ENCODE measurements at places on chromosomes 16 and 17.

- no peak for DNase-seq
These were observed 184.5 kb downstream of the TANC2 start for GRCh38 chr17:63150490-63150889.

- DNase-seq = peak; percentile 32
These were observed 6.8 kb downstream of the MYO1C start for GRCh38 chr17:1485423-1486376.

DNA sequence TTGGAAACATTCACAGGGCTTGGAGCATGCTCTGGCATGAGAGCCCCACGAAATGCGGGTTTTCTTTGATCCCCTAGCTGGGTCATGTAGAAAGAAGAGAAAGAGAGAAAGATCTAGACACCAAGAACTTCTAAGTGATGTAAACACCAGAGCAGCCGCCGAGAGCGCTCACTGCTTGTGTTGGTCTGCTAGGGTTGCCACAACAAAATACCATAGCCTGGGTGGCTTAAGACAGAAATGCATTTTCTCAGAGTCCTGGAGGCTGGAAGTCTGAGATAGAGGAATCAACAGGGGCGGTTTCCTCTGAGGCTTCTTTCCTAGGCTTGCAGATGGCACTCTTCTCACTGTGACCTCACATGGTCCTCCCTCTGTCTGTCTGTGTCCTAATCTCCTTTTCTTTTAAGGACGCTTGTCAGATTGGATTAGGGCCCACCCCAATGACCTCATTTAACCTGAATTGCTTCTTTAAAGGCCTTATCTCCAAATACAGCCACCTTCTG lies 139.5 kb downstream of the CYLD start:
- no peak for DNase-seq

- DNase-seq = no peak
These were observed 7.3 kb downstream of the TAT start for GRCh38 chr16:71569621-71570020.

DNA sequence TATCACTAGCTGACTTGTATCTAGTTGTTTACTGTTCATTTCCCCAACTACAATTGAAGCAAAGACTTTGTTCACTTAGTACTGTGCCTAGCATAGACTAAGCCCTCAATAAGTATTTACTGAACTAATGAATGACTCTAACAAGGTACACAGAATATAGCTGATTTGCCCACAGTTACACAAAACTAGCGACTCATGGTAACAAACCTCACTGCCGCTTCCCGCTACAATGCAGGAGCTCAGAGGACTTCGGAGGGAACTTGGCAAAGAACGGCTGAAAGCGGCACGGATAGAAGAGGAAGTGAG lies 524 bp downstream of the EFTUD2 start:
- no peak for DNase-seq

GRCh38 chr17:44518032-44518431 lies 14.8 kb upstream of the GPATCH8 start:
- DNase-seq = no peak
